OCI-M1 (cell line): ENCODE measurements at places on chromosomes 3 and 15.

DNA sequence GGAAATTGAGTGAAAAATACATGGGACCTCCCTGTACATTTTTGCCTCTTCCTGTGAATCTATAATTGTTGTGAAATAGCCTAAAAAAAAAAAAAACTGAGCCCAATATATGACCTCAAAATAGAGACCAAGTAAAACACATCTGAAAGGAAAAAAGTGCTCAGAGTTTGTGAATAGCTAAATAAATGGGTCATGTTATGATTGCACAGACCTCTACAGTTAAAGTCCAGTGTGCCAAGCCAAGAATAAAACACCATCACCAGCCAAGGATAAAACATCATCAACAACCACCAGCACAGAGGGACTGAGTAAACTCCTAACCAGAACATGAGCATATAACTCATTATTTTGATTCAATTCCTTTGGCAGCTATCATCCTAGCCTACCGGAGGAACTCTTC, 115.6 kb upstream of the AGTR1 start:
- no peak for DNase-seq

DNA sequence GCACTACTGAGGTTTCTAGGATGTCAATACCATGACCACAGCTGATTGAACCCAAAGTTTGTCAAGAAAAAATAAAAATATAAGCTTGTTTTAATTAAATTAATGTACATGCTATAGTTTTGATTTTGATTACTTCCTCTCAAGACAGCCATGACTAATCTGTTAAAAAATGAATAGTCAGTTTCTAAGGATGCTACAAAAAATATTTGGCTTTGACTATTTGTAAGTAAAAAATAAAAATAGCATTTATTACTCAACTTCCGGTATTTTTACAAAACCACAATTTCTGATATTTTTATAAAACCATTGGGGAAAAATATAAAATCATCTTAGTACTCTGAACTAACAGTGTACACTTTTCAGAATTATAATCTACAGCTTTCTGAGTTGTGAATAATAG, 12.1 kb upstream of the TEX9 start:
- DNase-seq = no peak

- DNase-seq = no peak
Measured at GRCh38 chr3:59824876-59825275, 775.1 kb upstream of the CFAP20DC start.

DNA sequence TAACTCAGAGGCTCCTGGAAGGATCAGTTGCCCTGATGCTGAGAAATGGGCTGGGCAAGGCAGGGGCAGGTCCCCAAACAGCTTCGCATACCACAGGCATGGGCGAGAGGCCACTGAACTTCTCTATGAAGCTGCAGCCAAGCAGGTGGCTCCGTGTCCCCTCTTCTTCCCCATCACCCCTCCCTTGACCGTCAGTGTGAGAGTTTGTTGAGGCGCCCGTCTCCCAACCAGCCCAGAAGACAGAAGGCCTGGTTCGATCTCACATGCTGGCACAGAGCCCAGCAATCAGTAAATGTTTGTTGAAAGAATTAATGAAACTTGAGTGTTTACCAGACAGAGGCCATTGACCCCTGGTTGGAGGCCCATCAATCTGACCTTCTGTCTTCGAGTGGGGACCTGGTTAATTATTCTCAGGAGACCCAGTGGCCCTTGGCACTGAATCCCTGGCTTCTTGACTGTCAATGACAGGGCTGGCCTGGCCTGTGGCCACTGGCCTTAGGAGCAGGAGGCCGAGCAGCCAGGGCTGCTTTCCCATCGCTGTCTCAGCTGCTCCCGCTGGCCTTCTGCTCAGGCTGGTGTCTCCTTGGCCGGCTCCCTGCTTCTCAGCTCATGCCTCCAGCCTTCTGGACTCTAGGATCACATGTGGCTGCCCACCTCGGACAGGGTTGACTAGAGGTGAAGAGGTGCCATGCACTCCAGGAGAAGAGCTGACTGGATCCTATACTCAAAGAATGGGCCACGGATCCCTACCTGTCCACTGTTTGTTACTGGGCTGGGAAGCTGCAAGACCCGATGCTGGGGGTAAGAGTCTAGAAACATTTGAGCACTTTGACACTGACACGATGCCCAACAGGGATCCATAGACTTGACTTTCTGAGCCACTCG, 113.4 kb downstream of the ASB7 start:
- no peak for DNase-seq

GRCh38 chr3:4752201-4753072, 226.8 kb upstream of the BHLHE40 start:
- no peak for DNase-seq

DNA sequence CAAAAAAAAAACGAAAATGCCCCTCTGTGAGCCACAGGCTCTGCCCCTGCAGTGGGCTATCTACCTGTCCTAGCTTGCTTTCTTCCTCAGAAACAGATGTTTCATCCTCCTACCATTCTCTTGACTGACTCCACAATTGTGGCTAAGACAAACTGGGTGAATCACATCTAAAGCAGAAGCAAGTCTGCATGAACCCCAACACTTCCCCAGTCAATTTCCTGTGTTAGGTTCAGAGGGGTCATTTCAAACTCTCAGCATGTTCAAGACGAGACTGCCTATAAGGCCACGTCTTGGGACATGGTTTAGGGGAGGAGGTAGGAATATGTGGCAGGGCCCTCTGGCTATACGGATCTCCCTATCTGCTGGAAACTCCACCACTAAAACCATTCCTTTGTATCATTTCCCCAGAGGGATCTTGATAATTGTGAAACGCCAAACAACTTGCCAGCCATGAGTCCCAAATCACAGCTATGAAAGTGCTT, 28.6 kb upstream of the ANKDD1A start:
- no peak for DNase-seq
